ENCODE measurements at places on chromosomes 6 and 20.

DNA sequence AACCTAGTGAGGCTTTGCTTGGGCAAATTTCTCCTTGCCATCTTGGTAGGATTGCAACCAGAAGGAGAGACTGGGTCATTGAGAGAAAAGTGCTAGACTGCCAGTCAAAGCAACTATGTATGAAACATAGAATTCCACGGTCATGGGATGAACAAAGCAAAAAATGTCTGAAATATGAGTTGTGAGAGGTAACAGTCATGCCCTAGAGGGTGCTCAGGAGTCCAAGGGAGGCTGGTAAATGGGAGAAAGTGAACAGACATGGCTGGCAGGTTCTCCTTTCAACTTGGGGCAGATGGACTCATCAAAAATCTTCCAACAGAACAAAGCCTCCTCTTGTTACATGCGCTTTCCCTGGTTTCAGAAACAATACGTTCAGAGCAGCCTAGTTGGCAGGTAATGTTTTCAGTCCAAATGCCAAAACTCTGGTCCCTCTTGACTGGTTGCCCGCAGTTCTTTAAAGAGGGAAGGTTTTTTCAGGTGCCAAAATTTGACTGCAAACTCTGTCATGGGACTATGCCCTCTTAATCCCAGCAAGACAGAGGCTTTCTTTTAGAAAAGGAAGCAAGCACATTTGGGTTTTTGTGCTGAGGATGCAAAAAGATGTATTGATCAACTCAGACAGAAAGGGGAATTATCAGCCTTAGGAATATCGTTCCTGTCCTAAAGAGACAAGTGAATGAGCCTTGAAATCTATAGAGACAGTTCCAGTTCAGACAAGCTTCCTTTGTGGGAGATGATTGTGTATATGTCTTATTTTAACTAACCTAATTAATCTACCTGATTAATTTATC lies 68.5 kb upstream of the SASH1 start:
- no peak for DNase-seq

- no peak for DNase-seq
These were observed 523.8 kb upstream of the FLRT3 start for GRCh38 chr20:14861028-14861699.

GRCh38 chr6:43771858-43772680 lies 2.1 kb downstream of the VEGFA start:
- peak; percentile 90 for DNase-seq

GRCh38 chr20:36830791-36831691 lies 44.9 kb upstream of the TLDC2 start:
- DNase-seq, result no peak

- no peak for DNase-seq
These were observed 605.8 kb upstream of the NOX3 start for GRCh38 chr6:156061465-156061864.

- no peak for DNase-seq
These were observed 27.5 kb upstream of the INSM1 start for GRCh38 chr20:20340443-20340842.

GRCh38 chr20:11372876-11373790 lies 544.6 kb upstream of the BTBD3 start:
- DNase-seq, result no peak

DNA sequence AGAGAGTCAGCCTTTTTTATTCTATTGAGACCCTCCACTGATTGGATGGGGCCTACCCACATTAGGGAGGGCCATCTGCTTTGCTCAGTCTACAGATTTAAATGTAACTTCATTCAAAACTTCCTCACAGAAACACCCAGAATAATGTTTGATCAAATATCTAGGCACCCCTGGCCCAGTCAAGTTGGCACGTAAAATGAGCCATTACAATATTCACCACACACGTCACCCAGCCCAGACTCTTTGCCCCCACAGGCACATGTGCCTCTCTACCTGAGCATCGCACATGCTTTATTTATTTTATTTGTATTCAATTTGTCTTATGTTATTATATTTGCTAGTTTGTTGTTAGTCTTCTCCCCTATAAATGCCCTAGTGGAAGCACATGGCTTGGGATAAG lies 70.9 kb upstream of the EYA2 start:
- DNase-seq, result no peak

DNA sequence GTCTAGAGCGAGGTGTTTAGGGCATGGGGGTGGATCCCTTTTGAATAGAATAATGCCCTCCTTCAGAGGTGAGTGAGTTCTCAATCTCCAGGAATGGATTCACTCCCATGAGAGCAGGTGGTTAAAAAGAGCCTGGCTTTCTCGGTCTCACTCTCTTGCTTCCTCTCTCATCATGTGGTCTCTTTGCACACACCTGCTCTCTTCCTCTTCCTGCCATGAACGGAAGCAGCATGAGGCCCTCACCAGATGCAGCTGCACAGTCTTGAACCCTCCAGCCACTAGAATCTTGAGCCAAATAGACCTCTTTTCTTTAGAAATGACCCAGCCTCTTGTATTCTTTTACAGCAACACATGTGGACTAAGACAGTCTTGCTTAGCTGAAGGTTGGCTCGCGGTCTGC lies 119.3 kb downstream of the BMP7 start:
- no peak for DNase-seq

DNA sequence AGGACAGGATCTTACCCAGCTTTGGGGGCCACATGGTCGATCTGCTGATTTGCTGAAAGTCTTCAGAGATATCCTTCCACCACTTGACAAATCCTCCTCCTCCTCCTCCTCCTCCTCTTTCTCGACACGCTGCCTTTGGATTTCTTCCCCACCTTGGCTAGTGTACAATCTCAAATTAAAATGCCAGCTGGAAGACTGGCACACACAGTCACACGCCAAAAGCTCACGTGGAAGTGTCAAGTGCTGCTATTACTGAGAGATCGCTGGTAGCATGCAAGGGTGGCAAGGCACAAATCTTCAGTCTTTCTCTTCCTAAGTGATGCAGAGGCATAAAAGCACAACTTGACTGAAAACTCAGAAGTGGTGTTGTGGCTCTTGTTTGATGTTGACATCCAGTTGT lies 35.3 kb downstream of the GPR6 start:
- no peak for DNase-seq

Data from DMS53 (cell line).